ENCODE measurements at places on chromosomes 3 and 15. TPM values are rescaled to one million over a fixed set of nuclear protein-coding genes. Genes with fewer than 3 reads are reported as not detected.

The EXD1 gene
- not detected for polyA plus RNA-seq

DNA sequence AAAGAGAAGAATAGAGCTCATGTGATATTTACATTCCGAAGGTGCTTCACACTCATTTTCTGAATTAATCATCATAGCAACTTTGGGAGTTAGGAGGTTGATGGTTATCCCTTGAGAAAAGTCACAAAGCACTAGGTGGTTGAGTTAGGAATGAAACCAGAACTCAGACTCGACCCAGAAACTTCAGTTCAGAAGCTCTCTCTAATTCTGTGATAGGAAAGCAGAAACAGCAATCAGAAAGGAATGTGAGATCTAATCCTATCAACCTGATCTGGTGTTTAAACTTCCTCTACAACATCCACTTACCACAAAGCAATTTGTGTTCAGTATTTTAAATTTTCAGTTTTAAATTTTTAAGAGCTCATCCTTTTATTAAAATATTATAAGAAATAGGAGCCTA, 211.2 kb downstream of the CNTN3 start:
- no peak for DNase-seq

The VGLL3 gene
- polyA plus RNA-seq = 49.4 TPM

GRCh38 chr3:107753494-107753893, 230.7 kb downstream of the BBX start:
- DNase-seq = no peak

- DNase-seq = no peak
Measured at GRCh38 chr15:79635149-79635771, 203.1 kb downstream of the MINAR1 start.

The STIMATE gene
- polyA plus RNA-seq = not detected

The GHSR gene
- not detected for polyA plus RNA-seq

Measured in muscle of arm (tissue), 14 donors.